ENCODE measurements at places on chromosomes 6 and 20.

- DNase-seq = no peak
Observed at GRCh38 chr6:14505401-14505800, 387.8 kb downstream of the CD83 start.

DNA sequence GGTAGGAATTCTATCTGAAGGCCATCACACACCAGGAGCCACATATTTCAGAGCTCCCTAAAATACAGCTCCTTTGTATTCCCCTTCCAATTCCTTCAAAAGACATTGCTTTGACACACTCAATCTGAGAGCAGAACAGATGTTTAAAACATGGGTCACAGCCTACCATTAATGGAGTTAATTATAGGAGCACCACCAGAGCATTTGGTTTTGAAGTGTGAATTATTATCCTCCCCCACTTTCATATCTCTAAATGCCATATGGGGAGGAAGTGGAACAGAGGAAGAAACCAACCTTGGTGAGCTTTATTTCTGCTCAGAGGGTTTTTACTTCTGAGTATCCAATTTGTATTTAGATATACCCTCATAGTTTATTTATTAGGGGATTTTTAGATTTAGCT is 50.7 kb upstream of the TNFRSF21 start:
- DNase-seq = no peak

- no peak for DNase-seq
Observed at GRCh38 chr6:3451498-3451897, 5.4 kb downstream of the SLC22A23 start.

DNA sequence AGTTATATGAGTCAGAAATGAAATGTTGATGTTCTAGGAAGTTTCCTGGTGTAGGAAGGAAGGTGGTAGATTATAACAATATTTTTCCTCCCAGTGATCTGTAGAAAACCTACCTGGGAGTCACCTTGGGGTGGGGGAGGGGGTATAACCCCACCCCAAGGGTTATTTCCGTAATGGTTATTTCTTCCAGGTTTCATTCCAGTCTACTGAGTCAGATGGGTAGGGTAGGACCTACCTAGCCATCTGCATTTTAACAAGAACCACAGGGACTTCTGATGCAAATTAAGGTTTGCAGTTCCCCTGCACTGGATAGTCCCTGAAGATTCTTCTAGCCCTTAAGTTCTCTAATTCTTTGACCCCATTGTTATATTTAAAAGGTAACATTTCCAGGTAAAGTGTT is 88.9 kb downstream of the ARMC2 start:
- DNase-seq = no peak

DNA sequence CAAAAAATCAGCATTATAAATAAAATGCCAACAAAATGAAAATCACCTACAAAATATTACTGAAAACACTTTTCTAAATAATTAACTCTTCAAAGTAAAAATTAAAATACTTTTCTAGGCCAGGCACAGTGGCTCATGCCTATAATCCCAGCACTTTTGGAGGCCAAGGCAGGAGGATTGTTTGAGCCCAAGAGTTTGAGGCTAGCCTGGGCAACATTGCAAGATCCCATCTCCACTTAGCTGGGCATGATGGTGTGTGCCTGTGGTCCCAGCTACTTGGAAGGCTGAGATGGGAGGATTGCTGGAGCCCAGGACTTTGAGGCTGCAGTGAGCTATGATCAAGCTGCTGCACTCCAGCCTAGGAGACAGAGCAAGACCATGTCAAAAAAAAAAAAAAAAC is 6.4 kb downstream of the SERPINB9 start:
- no peak for DNase-seq

DNA sequence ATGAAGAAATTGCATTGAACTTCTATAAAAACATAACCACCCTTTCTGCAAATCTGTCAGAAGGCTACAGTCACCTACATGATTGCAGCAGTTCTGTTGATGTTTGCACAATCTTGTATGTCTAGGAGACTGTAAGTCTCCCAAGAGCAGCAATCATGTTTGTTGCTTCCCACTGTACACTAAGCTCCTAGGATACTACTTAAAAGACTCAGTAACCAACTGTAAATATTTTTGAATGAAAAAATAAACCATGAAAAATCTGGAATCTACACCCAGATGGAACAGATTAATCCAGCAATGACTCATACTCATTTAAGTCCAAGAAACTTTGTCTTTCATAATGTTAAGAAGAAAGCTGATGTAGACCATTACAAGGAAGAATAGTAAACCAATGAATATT is 168.5 kb upstream of the ATXN1 start:
- no peak for DNase-seq

- no peak for DNase-seq
Observed at GRCh38 chr6:31723980-31724691, 963 bp downstream of the MPIG6B start.

GRCh38 chr6:123064038-123064437 is 68.0 kb downstream of the CLVS2 start:
- no peak for DNase-seq

- no peak for DNase-seq
Observed at GRCh38 chr20:19978511-19979210, 38.5 kb upstream of the NAA20 start.

DNA sequence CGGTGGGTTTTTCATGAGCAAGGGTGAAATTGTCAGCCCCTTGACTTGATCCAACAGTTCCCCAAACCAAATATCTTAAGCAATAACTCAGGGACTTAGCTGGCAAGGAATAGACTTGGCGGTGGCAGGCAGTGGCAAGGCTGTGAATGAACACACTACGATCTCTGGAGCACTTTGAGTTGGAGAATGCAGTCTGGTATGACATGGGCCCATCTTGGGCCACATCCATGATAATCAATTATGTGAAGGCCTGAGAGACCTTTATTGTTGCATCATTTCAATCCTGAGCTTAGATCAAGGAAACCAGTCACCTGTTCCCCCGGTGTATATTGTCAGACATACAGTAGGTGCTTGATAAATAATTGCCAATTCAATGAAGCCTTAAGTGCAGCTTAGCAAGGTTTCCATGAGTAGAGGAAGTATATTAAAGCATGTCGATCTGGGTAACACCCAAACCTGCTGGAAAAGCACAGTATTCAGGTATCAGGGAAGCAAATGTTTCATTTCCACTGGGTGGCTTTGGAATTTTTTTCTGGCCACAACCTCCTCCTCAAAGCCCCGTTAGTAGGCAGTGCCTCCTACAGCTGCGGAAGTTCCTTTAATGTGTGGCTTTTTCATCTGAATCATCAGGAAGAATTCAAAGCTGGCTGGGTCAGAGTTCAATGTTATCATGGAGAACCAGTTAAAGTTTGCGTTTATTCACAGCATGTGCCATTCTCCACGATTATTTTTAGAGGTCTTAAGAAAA is 10.2 kb downstream of the CASS4 start:
- DNase-seq = no peak

GRCh38 chr6:138157986-138158638 is 3.6 kb upstream of the ARFGEF3 start:
- DNase-seq = no peak

DNA sequence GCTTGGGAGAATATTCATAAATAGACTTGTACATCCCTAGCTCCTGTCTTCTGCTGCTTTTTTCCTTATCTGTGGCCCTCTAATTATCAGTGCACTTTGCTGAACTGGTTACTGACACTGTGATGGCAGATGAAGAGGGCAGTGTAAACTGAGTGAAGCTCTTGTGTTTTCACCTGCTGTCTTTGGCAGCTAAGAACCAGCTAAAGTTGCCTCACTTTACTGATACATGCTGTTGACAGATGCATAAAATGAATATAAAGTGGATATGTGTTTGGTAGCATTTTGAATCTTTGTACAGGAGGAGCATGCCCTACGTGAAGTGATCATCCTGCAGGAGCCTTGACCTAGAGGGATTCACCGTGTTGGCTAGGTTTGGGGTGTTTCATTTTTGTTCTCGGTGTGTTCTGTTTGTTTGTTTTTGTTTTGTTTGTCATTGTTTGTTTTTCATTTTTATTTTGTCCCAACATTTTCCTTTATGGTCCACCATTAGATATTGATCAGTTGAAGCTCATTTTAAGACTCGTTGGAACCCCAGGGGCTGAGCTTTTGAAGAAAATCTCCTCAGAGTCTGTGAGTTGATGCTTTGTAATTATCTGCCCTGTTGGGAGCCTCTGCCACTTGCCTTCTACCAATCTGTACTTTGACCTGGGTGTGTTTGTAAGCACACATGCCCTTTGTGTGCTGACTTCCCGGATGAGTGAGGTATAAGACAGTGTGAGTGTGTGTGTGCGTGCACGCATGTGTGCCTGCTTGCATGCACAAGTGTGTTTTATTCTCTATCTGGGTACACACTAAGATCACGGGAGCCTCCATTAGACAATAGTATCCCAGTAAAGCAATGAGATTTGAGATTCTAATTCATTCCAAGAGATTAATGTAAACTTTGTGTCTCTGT is 34.6 kb upstream of the MAPK13 start:
- no peak for DNase-seq

Measured in GM13976 (cell line).